Stimulated activated CD4-positive, alpha-beta T cell treated with anti-CD3 and anti-CD28 coated beads, TNF-alpha, amount 100 ng/mL, for 1 hour (primary cell): ENCODE measurements at places on chromosomes 4 and X.

DNA sequence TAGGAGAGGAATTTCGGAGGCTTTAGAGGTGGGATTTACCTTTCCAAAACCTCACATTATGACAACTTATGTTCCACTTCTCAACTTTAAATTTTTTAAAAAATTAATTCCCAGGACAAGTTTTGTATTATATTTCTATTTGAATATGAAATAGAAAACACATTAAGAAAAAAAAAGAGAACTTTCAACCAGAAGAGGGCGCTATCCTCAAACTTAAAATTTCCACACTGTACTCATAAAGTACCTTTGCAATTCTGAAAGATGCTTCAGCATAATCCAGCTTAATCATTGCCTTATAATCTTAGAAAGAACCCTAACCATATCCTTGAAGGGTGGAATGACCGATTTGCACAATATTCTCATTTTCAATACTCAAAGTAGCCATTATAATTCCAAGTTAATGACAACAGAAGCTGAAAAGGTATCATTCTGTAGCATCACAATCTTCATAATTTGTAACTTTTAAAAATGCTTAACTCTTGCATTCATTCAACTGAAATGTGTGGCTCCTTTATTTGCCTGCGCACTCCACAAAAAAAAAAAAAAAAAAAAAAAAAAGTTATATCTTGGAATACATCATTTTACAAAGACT, 158.0 kb downstream of the KCNIP4 start:
- DNase-seq, result no peak

DNA sequence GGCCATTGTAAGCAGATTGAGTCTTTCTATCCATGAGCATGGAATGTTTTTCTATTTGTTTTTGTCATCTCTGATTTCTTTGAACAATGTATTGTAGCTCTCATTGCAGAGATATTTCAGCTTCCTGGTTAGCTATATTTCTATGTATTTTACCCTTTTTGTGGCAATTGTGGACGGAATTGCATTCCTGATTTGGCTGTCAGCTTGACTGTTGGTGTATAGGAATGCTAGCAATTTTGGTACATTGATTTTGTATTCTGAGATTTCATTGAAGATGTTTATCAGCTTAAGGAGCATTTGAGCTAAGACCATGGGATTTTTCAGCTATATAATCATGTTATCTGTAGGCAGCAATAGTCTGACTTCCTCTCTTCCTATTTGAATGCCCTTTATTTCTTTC, 154.6 kb downstream of the GUCY2F start:
- DNase-seq, result no peak

GRCh38 chrX:153626863-153627674, 19.9 kb upstream of the DUSP9 start:
- DNase-seq, result no peak

GRCh38 chrX:67555578-67556203, 11.9 kb downstream of the AR start:
- DNase-seq, result no peak
